DND-41 (cell line): ENCODE measurements at places on chromosomes 5 and 9.
A peak's percentile ranks its signal among the peaks of the same experiment; 100 is the strongest.

- no peaks in the 10 kb centered on the region for H3K4me1 ChIP-seq
- no peak for DNase-seq
- H3K27me3 ChIP-seq = no peaks in the 10 kb centered on the region
- no peak overlapping the region for H3K27ac ChIP-seq
- H3K36me3 ChIP-seq = no peaks in the 10 kb centered on the region
Measured at GRCh38 chr9:117355542-117355941, 59.3 kb downstream of the ASTN2 start.

DNA sequence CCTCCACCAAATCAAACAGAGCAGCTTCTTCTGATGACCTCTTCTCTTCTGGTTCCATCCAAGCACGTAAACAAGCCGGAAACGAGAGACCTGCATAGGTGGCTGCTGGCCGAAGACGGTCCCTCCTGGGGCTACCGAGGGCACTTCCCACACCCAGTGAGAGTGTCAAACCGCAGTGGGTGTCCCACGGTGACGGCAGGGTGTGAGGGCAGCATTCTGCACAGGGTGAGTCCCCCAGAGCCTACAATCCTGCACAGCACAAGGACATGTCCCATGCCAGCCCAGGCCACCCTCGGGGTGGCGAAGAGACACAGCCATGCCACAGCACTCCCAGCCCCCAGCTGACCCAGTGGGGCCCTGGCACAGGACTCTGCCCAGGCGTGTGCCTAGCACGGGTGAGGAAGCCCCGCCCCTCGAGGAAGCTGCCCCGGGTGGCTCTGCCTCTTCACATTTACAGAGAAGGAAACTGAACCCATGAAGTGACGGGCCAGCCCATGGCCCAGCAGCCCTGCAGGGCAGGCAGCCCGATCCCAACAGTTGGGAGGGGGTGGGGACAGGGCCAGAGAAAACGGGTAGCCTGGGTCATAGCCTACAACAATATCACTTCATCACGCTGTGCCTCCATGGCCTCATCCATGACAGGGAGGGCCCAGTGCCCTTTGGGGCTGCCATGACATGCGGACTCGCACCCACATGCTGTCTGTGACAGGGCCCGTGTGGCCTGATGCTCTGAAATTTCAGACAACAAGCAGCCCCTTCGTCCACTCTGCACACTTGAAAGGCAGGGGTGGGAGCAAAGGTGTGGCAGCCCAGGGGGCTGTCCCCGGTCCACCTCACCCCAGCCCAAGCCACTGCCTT is 43.2 kb downstream of the SEMA4D start:
- no peak overlapping the region; the same call in 1 of the 2 replicates for H3K27ac ChIP-seq
- peaks cover 87% of the 10 kb centered on the region for H3K36me3 ChIP-seq
- no peak for DNase-seq
- H3K4me1 ChIP-seq = no peaks in the 10 kb centered on the region; the same call in 1 of the 2 replicates
- no peaks in the 10 kb centered on the region for H3K27me3 ChIP-seq

DNA sequence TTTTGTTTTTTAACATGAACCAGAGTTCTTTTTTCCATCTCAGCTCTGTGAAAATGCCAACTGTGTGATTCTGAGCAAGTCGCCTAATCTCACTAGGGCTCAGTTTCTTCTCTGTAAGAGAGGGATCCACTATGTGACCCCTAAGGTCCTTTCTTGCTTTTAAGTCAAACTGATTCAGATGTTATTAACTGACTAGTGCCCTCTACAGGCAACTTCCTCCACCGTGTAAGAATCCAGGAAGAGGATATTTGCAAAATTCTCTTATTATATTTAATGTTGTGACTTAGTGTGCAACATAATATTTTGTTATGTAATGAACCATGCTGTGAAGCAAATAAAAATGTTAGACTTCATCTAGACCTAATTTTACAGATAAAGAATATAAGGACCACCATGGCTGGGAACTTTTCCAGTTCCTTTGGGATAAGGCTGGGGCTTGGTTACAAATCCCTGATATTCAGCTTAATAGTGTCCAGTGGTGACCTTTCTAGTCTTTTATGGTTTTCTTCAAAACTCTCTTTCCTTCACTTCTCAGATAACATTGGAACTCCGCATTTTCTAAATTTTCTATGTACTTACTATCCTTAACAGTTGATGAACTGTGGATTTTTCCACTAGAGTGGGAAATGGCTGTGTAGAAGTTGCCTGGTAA is 244.7 kb downstream of the PIK3R1 start:
- no peak overlapping the region for H3K27ac ChIP-seq
- H3K27me3 ChIP-seq = no peaks in the 10 kb centered on the region
- H3K4me3 ChIP-seq = no peak overlapping the region
- peak; percentile 57 for DNase-seq

DNA sequence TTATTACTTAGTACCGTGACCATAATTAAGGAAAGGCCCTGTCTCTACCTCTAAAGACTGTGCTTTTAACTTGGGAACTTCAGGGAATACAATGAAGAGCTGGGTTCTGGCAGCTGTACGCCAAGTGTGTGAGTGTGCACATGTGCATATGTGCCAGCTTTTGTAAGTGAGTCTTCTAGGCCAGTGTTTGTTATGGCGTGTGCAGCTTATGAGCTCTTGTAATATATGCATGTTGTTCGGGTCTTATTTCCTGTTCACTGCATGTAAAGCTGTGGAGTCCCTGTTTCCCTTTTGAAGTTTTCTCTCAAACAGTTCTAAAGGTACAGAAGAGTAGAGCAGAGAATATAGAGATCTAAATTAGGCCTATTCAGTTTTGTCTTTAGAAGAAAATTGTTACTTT is 30.5 kb downstream of the TGFBR1 start:
- H3K4me3 ChIP-seq = no peak overlapping the region
- H3K4me1 ChIP-seq = no peaks in the 10 kb centered on the region
- no peak for DNase-seq
- H3K27ac ChIP-seq = no peak overlapping the region
- peaks cover 16% of the 10 kb centered on the region; the same call in 1 of the 2 replicates for H3K36me3 ChIP-seq
- H3K27me3 ChIP-seq = no peaks in the 10 kb centered on the region

DNA sequence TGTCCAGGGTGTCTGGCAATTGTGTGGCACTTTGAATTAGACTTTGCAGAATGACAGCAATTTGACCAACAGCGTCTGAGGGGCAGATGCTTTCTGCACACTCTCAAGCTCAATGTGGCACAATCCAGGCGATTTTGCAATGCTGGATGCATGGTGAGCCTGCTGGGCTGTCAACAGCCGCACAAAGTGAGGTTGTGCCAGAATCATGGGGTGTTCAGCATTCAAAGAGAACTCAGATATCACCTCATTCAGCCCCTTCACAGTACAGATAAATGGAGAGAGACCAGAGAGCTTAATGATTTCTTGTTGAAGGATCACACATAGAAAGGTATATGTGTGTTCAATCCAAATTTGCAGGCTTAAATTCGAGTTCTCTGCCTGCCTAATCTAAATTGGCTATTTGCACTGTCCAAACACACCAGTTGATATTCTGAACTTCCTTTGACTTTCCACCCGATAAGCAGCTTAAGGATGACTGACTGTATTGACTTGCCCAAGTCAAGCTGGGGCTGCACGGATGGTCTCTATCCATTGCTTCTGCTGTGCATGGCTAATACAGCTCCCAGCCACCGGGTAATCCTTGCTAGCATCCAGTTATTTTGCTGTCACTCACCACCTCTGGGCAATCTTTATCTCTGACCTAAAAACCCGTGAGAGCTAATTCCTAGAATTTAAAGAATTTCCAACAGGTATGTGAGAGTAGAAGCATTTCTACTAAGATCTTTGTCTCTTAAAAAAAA is 157.9 kb upstream of the TAS2R1 start:
- DNase-seq = no peak
- no peaks in the 10 kb centered on the region for H3K36me3 ChIP-seq
- H3K4me1 ChIP-seq = no peaks in the 10 kb centered on the region
- no peak overlapping the region for H3K27ac ChIP-seq
- no peak overlapping the region for H3K4me3 ChIP-seq
